ENCODE measurements at places on chromosomes 1 and 21.

DNA sequence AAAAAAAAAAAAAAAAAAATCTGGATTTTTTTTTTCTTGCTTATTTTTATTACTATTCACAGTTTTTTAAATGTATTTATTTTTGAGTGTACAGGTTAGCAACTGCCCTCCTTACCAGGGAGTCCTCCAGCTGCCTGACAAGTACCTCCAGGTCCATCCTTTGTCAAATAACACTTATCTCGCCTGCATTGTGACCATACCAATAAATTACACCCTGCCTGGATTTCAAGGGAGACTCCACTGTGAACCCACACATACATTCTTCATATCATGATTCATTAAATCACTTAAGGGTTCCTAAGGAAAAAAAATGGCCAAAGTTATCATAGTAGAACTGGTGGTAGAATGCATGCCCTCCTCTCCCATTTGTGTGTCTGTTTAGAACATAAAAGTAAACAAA is 38.4 kb downstream of the EEIG2 start:
- no peak for DNase-seq

DNA sequence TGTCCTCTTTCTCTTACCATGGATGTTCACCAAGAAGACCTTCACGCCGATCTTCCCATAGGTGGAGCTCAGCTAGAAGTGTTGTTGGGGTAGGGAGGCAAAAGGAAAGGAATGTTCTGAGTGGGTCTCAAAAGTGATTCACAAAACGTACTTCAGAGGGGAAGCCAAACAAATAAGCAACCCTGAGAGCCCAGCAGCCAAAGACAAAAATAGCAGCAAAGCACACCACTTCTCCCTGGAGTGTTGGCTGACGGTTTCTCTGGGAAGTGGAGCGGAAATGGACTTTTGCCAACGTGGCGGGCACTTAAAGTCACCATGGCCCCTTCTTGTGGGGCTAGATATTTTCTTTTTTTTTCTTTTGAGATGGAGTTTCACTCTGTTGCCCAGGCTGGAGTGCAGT is 23.1 kb downstream of the SLC26A9 start:
- DNase-seq = no peak

- DNase-seq = no peak
Observed at GRCh38 chr1:107678993-107679392, 286.0 kb downstream of the VAV3 start.

DNA sequence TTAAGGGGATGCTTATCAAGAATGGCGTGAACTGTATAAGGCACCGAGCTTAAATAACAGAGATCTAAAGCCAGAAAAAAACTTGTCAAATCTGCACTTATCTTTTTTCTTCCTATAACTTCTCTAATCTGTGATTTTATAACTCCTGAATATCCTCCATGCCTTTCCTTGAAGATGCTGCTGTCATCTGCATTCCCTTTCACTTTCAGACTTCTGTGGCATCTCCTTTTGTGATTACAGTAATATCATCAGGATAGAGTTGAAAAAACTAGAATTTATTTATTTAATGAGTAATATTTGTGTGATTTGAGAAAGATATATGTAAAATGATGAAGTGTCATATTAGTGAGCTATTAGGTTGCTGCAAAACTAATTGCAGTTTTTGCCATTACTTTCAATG is 357.8 kb upstream of the PTBP2 start:
- DNase-seq = no peak

DNA sequence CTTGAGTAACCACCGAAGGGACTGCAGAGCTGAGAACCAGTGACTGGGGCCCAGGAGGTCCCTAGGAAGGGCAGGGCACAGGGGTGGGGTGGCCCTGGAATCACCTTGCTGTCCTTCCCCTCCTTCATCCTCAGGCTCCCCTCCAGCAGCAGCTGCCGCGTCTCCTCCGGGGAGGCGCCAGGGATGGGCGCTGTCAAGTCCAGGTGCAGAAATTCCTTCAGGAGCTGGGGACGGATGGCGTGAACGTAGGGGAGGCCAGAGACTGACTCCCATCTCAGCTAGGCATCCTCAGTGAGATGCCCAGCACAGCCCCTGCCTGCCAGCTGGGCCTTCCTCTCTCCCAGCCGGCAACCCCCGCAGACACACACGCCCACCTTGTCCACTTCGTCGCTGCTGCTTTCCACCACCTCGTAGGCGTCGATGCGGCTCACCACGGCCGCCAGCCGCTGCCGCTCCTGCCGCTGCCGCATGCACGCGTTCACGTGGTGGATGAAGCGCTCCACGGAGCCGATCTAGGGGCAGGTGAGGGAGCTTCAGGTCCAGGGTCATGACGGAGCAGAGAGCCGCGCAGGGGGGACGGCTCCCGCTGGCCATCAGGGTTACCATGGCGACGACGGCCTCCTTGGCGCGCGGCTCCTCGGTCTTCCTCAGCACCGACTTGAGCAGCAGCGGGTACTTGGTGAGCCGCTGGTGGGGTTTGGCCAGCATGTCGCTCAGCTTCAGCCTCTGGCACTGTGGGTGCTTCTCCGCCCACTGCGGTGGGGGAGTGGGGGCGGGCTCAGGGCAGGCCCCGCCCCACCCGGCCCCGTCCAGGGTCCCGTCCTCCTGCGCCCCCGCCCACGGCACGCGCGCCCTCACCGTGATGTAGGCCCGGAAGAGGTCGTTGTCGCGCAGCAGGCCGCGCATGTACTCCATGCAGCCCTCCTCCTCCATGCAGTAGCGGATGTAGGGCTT is 4.4 kb upstream of the TNFRSF25 start:
- DNase-seq = peak; percentile 58

DNA sequence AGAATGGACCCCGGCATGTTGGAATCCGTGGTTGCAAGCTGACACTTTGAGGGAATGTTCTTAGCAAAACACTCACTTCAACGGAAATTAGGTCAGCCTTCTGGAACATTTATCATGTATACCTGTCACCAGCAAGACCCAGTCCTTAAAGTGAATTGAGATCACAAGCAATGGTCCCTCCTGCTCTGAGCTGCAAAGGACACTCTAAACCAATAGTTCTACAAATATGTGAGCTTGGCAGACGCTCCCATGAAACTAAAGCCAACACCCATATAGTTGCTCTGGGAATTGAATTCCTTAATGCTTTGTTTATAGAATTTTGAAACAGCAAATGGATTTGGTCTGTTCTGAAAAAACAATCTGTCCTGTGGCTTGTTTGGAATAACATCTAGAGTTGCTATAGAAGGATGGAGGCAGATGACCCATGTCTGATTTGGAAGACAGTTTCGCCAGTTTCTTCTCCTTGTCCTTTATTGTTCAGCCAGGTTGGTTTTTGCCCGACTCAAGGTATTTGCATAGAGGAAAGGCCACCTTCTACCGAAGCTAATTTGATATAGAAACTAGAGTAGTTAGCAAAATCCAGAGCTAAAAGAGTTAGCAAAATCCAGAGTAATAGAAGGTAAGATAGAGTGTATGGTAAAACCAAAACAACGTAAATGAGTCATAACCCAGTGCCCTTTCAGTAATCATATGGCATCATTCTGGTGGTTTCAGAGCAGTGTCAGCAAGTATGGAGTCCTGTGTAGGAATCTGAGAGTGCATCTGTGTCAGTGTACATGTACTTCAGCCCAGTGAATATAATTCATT is 236.2 kb downstream of the NFIA start:
- DNase-seq = no peak

- DNase-seq = no peak
Observed at GRCh38 chr21:26883768-26884167, 38.6 kb upstream of the ADAMTS1 start.

GRCh38 chr21:45496968-45497845 is 45.0 kb downstream of the SLC19A1 start:
- no peak for DNase-seq

DNA sequence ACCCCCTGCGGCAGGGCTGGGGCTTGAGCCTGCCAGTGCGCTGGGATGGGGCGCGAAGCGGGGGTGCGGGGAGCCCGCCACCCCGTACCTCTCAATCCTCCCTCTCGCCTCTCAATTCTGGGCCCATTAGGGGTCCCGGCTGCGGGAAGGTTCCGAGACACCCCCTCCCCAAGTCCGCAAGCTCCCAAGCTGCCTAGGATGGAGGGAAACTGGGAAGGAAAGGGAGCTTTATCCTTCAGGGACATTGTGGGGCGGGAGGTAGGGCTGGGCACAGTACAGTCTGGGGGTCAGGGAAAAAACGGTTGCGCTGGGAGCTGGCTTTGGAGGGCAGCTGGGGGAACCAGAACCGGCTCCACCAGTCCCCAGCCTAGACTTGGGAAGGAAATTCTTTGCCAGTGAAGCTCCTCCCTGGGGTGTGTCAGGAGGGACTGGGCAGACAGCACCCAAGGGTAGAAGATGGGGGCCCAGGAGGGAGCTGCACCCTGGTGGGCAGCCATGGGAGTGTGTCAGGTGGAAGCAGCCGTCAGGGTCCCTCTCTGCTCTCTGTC is 904 bp downstream of the GJB3 start:
- no peak for DNase-seq

GRCh38 chr1:109635862-109636200 is 16.2 kb downstream of the AMPD2 start:
- DNase-seq = no peak

DNA sequence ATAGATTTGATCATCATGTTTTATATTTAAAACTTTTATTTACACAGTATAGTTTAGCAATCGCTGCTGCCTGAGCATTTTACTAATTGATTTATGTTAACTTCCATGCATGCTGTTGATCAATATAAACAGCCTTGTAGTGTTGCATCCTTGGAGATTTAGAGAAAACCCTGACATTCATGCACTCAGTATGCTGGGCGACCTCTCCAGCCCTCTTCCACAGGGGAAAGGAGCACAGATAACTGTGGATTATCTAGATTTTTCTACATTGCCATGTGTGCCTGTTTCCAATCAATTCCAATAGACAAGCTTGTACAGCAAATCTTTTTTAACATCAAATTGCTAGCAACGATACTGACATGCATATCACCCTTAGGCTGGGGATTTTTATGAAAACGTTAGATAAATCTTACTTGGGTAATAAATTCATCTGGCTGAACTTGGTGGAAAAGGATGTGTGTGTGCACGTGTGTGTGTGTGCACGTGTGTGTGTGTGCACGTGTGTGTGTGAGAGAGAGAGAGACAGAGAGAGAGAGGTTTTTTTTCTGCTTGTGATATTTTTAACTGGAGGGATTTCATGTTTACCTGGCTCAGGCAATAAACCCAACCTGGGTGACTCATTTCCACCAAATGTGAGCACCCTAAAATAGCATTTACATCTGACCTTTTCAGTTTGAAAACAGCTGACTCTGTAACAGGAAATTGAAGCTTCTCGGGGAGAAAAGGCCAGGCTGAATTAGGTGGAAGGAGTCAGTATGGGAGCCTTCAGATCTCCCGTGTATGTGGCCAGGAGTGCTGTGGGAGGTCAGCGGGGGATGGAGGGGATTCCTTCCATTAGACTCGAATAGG is 339.8 kb downstream of the PRDM2 start:
- no peak for DNase-seq

DNA sequence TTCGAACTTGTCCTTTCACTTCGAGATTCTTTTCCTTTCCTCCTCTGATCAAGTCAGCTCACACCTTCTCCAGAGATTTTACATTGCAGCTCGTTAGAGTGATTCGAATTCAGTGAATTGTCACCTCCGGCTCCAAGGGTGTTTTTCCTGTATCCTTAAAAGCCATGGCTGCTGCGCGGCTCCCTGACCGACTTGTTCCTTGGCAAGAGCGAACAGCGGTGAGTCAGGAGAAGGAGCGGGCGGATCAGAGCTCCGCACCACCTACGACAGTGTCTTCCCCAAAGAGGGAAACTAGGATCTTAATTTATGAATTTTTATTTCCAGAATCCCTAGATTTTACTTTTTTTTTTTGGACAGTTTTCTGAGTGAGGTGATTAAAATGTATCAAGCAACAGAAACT is 204.4 kb upstream of the ADGRL2 start:
- DNase-seq = no peak

DNA sequence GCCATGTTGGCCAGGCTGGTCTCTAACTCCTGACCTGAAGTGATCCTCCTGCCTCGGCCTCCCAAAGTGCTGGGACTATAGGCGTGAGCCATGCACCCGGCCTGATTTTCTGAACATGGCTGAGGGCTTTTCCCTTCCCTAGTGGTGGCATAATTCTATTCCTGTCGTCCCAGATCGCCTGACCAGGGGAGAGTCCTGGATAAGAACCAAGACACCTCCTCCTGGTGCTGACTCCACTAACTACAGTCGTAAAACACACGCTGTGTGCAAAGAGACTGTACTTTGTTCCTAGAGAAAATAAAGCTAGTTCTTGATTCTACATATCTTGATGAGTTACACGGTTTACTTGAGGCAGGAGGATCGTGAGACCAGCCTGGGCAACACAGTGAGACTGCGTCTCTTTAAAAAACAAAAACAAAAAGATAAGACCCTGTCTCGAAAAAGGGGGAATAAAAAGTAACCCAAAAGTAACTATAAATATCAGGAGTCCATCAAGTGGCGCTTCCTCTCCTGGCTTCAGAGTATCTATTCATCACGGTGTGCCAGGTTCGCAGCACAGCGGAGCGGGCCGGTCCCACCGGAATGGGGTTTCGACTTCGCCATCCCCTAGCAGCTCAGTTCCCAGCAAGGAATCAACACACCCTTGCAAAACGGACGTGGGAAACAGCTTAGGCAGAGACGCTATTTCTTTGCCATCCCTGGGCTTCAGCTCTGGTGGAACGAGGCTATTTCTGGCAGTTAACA is 973 bp downstream of the SDF4 start:
- DNase-seq = no peak

DNA sequence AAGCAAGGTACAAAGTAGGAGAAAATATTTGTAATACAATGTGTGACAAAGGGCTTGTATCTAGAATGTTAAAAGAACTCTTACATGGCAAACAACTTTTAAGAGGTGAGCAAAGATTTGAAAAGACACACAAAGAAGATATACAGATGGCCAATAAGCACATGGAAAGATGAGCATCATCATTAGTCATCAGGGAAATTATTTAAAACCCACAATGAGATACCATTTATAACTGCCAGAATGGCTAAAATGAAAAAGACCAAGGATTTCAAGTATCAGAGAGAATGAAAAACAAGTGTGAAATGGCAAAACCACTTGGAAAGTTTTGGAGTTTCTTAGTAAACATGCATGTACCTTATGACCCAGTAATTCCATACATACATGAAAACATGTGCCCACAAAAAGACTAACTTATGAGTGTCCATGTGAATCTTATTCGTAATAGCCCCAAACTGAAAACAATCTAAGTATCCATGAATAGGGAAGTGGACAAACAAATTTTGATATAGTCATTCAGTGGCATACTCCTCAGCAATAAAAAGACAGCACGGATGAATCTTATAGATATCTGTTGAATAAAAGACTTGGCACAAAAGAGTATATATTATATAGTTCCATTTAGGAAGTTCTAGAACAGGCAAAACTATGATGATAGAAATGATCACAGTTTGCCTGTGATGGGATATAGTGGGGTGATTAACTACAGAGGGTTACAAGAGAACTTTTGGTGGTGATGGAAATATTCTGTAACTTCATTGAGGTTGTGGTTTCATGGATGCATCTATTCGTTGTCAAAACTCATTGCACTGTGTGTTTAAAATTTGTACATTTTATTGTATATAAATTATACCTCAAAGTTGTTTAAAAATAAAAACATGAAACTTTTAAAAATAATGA is 82.0 kb downstream of the DISP1 start:
- no peak for DNase-seq

GRCh38 chr1:234731569-234732085 is 121.6 kb upstream of the IRF2BP2 start:
- no peak for DNase-seq

- DNase-seq = no peak
Observed at GRCh38 chr1:194684636-194685035, 1498.2 kb upstream of the B3GALT2 start.

GRCh38 chr1:60402216-60402615 is 328.6 kb upstream of the C1orf87 start:
- DNase-seq = no peak

Data from WTC11 (cell line).